ENCODE measurements at places on chromosomes 3 and 15.

- DNase-seq = no peak
These were observed 119.4 kb downstream of the LIPC start for GRCh38 chr15:58551084-58551763.

DNA sequence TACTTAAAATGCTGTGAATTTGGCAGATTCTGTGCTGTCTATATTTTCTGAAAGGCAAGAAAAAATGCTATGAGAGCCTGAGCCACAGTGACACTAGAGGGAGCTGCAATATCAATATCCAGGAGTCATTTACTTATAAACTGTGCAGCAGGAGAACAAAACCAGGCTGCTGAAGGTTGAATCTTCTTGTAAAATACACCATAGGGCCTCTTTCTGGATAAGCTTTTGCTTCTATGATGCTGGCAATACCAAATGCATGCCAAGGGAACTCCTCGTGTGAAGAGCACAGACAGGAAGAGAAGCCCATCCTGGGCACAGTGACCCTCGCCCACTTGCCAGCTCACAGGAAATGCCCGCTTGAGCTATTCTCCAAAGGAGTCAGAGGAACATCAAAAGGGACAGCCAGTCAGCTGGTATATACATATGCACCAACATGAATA is 48.0 kb upstream of the TSPAN3 start:
- DNase-seq = no peak

- no peak for DNase-seq
These were observed 201.7 kb upstream of the CHRNA7 start for GRCh38 chr15:31828594-31828993.

GRCh38 chr3:87136066-87136596 is 91.0 kb upstream of the CHMP2B start:
- DNase-seq = no peak

GRCh38 chr3:122942937-122943827 is 84.4 kb downstream of the SEMA5B start:
- DNase-seq = peak; percentile 70

GRCh38 chr3:171778493-171778892 is 31.8 kb downstream of the PLD1 start:
- DNase-seq = no peak

DNA sequence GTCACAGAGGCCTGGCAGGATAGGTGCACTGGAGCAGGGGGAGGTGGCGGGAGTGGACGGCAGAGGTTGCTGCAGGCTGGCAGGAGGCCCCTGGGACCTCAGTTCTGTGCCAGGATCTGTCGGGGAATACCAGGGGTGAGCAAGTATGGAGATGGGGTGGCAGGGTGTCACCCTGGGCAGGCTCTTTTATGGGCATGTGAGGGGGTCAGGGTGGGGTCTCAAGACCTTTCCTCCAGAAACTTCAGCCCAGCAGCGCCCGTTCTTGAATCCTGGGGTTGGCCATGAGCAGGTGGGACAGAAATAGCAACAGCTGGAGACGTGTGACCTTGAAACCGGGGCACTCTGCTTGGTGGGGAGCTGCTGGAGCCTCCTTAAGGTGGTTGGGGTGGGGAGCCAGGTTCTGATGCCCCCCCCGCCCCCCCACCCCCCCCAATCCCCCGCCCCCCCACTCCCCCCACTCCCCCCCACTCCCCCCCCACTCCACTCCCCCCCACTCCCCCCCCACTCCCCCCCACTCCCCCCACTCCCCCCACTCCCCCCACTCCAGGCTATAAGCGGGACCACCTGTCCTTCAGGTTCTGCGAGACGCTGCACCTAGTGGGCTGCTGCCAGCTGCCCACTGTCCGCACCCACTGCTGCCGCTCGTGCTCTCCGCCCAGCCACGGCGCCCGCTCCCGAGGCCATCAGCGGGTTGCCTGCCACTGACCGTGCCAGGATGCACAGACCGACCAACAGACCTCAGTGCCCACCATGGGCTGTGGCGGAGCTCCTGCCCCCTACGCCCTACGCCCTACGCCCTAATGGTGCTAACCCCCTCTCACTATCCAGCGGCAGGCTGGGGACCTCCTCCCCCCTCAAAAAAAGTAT is 84.9 kb downstream of the TBC1D2B start:
- DNase-seq = no peak

GRCh38 chr3:186879781-186880180 is 37.3 kb downstream of the ADIPOQ start:
- DNase-seq = no peak

DNA sequence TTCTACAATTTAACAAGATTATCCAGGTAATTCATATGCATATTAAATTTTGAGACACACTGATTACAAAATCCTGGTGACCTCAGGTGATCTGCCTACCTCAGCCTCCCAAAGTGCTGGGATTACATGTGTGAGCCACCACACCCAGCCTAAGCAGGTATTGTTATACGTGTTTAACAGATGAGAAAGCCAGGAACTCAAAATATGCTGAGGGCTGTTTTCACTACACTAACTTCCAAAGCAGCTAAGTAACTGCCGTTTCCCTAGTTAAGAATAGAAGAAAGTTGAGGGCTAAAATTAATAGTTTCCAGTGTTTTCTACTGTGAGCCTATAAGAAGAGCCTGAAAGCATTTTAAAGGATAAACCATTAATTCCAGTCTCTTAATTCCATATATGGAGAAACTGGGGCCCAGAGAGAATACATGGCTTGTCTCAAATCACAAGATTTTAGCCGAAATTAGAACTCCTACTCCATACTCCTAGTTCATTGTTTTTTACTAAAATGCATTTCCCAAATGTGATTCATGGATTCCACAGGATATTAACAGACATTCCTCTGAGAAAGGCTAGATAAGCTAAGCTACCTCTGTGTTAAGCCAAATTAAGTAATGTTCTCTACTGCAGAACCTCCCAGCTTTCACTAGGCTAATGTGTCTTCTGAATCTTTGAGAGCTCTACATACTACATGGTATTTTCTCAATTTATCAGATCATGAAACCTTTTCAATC is 17.0 kb upstream of the AVEN start:
- DNase-seq = no peak

DNA sequence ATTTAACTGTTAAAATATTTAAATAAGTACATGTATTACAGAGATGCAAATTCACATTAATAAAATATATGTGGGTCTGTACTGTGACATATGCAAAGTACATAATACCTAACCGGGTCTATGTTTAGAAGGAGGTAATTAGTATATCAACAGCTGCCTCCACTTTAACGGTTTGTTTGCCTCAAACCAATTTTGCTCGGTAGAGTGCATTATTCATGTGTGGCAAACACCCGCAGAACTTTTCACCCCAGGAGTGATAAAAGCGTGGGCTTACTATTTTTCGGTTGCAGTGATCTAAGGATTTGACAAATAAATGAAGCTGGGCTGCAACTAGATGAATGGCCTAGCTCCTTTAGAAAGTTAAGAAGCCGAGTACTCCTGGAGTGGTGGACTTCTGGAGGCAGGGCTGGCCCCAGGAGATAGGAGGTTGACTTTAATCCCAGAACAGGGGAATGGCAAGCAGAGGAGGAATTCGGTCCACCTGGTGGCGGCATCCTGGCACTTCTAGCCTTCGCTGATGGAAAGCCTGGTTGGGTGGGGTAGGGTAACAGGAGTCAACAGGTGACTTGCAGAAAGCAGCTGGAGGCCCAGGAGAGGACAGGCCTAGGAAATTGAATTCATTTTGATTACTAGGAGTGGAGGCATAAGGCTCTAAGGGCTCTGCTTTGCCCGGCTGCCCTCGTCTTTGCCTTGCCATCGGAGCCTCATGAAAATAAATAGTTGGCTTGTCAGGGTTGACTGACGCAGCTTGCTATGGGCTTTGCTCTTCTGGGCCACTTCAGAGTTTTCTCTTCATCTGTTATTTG is 2.4 kb downstream of the SLCO3A1 start:
- DNase-seq = peak; percentile 40

GRCh38 chr15:27933562-27933961 is 165.6 kb downstream of the OCA2 start:
- no peak for DNase-seq

- peak; percentile 75 for DNase-seq
These were observed at the start of gene SMAD3 for GRCh38 chr15:67065531-67066005. TSS of gene SMAD3 (plus strand) at chr15:67065602. CDS start at chr15:67066155, 553 bp downstream.

DNA sequence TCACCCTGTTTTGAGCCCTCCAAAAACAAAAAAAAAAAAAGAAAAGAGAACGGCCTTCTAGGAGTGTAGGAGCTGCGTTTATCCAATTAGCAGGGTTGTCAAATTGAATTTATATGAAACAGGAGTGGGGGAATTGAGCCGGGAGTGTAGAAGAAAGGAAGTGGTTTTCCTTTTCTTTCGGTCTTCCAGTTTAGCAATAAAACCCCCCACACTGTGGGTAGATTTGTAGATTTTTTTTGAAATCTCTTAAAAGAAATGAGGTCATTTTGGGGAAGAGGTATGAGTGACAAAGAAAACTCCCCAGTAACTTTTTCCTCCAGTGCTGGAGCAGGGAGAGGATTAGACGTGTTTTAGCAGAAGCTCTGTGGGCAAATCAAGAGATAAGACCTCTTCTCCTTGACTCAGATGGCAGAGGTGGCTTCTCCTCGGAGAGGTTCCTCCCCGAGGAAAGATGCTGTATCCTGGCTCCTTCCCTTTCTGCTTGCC is 30.8 kb downstream of the BOC start:
- no peak for DNase-seq

DNA sequence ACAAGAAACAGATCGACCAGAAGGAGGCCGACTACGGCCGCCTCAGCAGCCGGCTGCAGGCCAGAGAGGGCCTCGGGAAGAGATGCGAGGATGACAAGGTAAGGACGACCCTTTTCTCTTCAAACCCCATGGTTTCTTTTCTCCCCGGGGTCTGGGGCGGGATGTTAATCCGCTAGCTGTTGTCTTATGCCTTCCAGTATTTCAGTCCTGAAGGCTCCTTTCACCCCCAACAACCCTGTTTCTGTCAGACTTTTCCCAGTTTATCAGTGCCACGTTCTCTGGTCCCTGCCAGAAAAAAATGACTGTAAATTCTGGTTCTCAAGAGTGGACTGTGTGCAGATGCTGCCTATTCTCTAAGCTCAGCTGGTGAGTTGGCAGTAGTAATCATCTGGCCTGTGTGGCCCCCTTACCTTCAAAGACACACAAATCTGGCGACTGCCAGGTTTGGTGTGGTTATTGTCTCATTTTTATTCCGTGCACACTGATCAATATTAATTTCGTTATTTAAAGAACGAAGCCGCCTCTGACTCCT is 806 bp downstream of the GOLM2 start:
- no peak for DNase-seq

DNA sequence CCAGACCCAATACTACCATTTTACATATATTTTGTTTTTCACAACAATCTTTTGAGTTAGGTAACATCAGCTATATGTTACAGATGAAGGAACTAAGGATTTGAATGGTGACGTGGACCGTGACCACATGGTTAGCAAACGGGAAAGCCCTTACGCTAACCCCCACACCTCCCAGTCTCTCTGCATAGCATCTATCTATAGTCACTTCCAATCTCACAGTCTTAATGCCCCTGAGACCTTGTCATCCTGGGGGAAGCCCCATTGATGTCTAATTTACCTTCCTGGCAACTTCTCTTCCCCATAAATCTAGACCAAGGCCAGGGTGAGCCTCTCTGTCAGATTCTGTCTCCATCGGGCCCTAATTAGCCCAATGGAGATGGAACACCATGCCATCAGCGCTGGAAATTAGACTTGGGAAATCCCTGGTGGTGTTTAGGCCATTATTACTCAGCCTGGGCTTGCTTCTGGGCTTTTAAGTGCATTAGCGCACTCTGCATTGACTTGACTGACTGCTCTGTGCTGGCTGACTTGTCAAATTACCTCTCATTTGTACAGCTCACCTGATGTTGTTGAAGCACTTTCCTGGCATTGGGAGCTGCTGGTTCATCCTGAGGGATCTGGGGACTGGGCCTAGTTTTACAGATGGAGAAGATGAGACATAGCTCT is 34.0 kb upstream of the SH3GL3 start:
- no peak for DNase-seq

DNA sequence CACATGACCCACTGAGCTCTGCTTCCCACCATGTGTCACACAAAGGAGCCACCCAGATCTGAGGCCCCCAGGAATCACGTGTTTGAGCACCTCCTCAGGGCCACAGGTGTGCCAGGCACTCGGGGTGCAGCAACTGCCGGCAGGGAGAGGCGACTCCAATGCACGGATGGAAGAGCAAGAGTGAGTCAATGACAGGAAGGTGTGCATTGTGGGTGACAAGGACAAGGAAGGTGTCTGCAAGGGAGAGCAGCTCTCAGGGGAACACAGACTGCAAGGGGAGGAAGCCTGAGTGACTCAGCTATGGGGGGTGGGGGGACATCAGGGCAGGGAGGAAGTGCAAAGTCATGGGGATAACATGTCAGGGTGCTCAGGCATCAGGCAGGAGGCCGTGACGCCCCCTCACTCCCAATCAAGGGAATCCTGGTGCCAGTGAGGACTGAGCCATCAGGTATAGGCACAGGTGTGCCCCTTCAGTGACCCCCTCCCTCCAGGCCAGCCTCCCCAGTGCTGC is 67.4 kb downstream of the NUP210 start:
- no peak for DNase-seq

All from NT2/D1 (cell line).